Activated T-helper 2 cell treated with anti-CD3 and anti-CD28 coated beads, Interferon-gamma antibody, Interleukin-2, Interleukin-4, amounts not matched to agents 10 μg/mL and 5 μg/mL and 100 μg/mL, durations not matched to agents 14 hours and 24 hours and 36 hours (primary cell): ENCODE measurements at places on chromosomes 5 and 9. TPM values are rescaled to one million over a fixed set of nuclear protein-coding genes. Genes with fewer than 3 reads are reported as not detected.

CATSPER3 gene
- total RNA-seq = 0.34 and 0.90 TPM in 2 replicates

GPRIN1 gene
- 3.0 and 3.6 TPM in 2 replicates for total RNA-seq

FOXD4L4 gene
- total RNA-seq = 0.11 TPM in 1 of 2 replicates, not detected in the other

SEMA6A gene
- total RNA-seq = 0.67 TPM in 1 of 2 replicates, not detected in the other

SPATA9 gene
- not detected in 2 replicates for total RNA-seq

CDKN2A gene
- 5.8 and 7.4 TPM in 2 replicates for total RNA-seq

AUH gene
- total RNA-seq = 58.2 and 62.6 TPM in 2 replicates

ORM2 gene
- total RNA-seq = not detected in 2 replicates

ITGA1 gene
- total RNA-seq = 0.59 and 0.76 TPM in 2 replicates

KIF24 gene
- 4.8 and 5.0 TPM in 2 replicates for total RNA-seq

PRDM9 gene
- total RNA-seq = not detected in 2 replicates

ABCA1 gene
- total RNA-seq = 0.14 TPM in 1 of 2 replicates, not detected in the other

CMYA5 gene
- 0.11 and 0.44 TPM in 2 replicates for total RNA-seq

NPM1 gene
- 2,774 and 3,051 TPM in 2 replicates for total RNA-seq

PROP1 gene
- total RNA-seq = not detected in 2 replicates

PPP1R26 gene
- total RNA-seq = 2.2 and 2.3 TPM in 2 replicates

EPB41L4B gene
- total RNA-seq = 1.5 and 1.6 TPM in 2 replicates

LRRC19 gene
- not detected in 2 replicates for total RNA-seq

RAB24 gene
- total RNA-seq = 17.7 and 19.0 TPM in 2 replicates

CAMK4 gene
- 71.8 and 76.7 TPM in 2 replicates for total RNA-seq

MAMDC2 gene
- not detected in 2 replicates for total RNA-seq

NUTM2G gene
- total RNA-seq = not detected in 2 replicates

ADRA1B gene
- not detected in 2 replicates for total RNA-seq

GTF2H2C gene
- total RNA-seq = 49.5 and 49.7 TPM in 2 replicates

MAN1B1 gene
- 47.5 and 52.2 TPM in 2 replicates for total RNA-seq

CCDC192 gene
- not detected in 2 replicates for total RNA-seq

HTR1A gene
- not detected in 2 replicates for total RNA-seq

GABRA1 gene
- not detected in 2 replicates for total RNA-seq

ADGRV1 gene
- 12.4 TPM in 2 replicates for total RNA-seq

PCDHA6 gene
- total RNA-seq = not detected in 2 replicates

DPP7 gene
- 318 and 321 TPM in 2 replicates for total RNA-seq

SYNPO gene
- total RNA-seq = 0.11 TPM in 1 of 2 replicates, not detected in the other

CER1 gene
- total RNA-seq = not detected in 2 replicates

GDF9 gene
- total RNA-seq = 0.11 TPM in 1 of 2 replicates, not detected in the other

SPINK7 gene
- not detected in 2 replicates for total RNA-seq

OBP2B gene
- total RNA-seq = not detected in 2 replicates

ARID3C gene
- 0.14 and 0.21 TPM in 2 replicates for total RNA-seq

SFXN1 gene
- 318 and 326 TPM in 2 replicates for total RNA-seq

GRAMD2B gene
- total RNA-seq = 8.4 and 8.8 TPM in 2 replicates

SLC25A2 gene
- 0.16 TPM in 1 of 2 replicates, not detected in the other for total RNA-seq

CDC20B gene
- 0.18 TPM in 1 of 2 replicates, not detected in the other for total RNA-seq

DNAH5 gene
- total RNA-seq = not detected in 2 replicates

EDIL3 gene
- not detected in 2 replicates for total RNA-seq

CENPK gene
- total RNA-seq = 78.0 and 79.2 TPM in 2 replicates

FAM153A gene
- total RNA-seq = 16.3 and 20.1 TPM in 2 replicates

PSMB7 gene
- 205 and 211 TPM in 2 replicates for total RNA-seq
